ENCODE measurements at places on chromosomes 2 and 18.

GRCh38 chr18:34643989-34644388 lies 66.1 kb upstream of the DTNA start:
- DNase-seq: peak; percentile 28

DNA sequence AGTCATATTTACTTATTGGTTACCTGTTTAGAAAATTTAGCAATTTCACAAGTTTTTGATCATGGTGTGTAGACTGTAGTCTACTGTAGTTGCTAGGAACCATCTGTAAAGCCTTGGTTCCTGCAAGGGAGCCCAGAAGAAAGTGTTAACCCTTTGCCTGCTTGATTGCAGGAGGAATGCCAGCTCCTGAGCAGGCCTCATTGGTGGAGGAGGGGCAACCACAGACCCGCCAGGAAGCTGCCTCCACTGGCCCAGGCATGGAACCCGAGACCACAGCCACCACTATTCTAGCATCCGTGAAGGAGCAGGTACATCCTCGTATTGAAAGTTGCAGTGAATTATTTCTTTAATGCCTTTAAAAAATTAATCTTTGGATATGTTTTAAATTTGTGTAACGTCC lies 76.3 kb downstream of the PKP4 start:
- DNase-seq: no peak

DNA sequence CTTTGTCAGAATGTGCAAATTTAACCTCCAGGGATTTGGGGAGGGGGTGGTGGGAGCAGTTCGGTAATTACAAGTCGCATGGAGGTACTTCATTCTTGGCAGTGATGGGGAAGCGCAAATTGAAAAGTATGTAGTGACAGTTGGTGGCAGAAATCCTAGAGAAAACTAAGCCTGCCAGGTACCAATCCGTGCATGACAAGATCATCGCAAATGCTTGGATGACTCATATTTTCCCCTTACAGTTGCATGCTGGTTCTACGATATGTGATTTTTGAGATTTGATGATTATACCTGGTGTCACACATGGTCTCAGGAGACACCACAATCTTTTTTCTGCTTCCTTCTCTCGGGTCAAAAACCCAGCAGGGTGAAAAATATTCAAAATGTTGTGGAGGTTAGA lies 479.7 kb upstream of the ID2 start:
- no peak for DNase-seq

DNA sequence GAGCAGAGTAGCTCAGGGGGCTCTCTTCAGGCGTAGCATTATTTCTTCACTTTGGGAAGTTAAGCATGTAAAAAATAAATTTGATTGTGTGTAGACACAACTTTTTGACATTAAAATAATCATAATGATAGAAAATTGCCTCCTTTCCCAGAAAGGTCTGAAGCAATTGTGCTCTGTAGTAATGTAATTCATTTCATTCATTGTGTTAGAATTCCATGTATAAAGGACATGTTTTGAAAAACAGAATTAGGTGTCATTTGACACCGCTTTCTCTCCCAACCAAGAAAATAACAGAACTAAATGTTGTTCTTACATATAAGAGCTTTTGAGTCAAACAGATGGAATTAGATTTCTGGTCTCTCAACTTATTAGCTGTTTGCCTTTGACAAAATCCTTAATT lies 1064.2 kb upstream of the FAM98A start:
- no peak for DNase-seq

- DNase-seq: no peak
Observed at GRCh38 chr2:238916875-238917590, 69.1 kb downstream of the TWIST2 start.

GRCh38 chr2:164964700-164965099 lies 9.4 kb upstream of the SLC38A11 start:
- DNase-seq: no peak

GRCh38 chr2:238422285-238422684 lies 4.4 kb upstream of the ASB1 start:
- DNase-seq: no peak

DNA sequence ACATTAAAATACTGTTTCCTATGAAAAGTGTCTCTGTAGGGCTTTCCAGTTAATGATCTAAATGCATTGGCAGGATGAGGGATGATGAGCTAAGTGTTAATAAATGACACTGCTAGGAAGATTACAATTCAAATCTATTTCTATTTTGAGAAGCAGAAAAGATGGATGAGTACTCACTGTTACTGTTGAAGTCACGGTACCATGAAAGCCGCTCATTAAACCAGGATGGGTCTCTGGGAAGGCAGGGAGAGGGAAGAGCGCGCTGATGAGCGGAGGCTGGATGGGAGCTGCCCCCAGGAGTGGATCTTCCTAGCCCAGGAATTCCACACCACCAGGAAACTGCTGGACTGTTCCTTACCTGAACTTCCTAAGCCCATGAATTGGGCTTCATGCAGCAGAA lies 27.1 kb upstream of the TXNDC2 start:
- no peak for DNase-seq

- no peak for DNase-seq
Observed at GRCh38 chr2:230575642-230576324, 136.9 kb upstream of the CAB39 start.

GRCh38 chr2:72840066-72840465 lies 14.2 kb upstream of the EXOC6B start:
- no peak for DNase-seq

DNA sequence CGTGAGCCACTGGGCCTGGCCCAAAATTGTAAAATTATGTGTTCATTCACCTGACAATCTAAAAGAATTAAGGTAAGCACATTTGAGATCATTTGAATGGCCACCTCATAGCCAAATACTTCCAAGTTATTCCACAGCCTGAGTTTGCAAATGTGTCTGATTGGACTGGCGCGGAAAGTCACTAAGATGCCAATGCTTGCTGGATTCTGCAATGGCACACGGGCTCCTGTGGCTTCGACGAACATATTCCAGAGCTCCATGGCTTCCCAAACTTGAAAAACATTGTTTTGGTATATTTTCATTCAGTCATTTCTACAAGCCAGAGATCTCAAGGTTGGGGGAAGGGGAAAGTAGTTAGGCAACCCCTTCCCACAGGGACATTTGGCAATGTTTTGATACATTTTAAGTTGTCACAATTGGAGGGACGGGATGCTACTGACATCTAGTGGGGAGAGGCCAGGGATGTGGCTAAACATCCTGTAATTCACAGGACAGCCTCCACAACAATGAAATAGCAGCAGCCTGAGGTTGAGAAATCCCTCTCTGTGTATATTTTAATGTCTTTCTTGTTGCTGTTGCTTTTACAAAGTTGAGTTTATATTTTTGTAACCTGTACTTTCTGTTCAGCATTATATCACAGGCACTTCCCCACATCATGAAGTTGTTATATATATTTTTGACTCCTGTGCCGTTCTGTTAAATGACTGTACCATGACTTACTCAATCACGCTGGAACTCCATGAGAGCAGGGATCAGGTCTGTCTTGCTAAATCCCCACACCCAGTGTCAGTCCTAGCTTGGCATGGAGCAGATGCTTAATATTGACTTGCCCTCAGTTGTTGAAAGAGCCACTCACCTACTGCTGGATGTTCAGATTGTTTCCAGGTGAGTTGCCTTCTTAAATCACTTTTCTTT lies 56.9 kb downstream of the COL4A4 start:
- DNase-seq: peak; percentile 41

DNA sequence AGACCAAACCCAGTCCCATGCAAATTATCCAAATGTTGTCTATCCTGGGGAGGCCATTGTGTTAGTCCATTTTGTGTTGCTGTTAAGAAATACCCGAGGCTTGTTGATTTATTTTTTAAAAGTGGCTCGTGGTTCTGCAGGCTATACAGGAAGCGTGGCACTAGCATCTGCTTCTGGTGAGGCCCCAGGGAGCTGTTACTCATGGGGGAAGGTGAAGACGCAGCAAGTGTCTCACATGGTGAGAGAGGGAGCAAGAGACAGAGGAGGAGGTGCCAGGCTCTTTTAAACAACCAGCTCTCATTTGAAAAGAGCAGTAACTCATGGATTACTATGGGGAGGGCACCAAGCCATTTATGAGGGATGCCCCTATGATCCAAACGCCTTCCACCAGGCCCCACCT lies 80.3 kb upstream of the ARL4C start:
- no peak for DNase-seq

GRCh38 chr2:109406301-109406700 lies 207.5 kb downstream of the SEPTIN10 start:
- DNase-seq: no peak

DNA sequence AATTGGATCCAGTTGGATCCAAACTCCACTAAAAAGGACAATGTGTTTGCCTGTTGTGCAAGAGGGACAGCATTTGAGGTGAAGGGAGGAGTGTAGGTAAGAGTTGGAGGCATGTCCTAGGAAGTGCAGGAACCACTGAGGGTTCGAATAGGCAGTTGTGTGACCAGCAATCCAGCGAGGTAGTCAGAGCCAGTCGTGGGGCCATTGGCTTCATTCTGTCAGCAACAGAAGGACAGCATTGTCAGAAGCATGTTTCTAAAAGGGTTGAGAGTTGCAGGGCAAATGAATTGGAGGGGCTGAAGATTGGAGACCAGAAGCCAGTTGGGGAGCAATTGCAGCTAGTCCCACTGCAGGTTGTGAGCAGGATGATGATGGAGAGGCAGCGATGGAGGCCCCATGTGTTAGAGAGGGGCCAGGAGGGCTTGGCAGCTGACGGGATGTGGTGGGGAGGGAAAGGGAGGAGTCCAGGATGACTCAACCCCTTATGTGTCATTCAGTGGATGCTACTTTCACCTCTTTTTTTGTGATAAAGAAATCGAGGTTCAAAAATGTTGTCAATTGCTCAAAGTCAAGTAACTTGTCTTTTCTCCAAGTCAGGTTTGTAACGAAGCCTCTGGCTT lies 96.7 kb upstream of the SIX3 start:
- DNase-seq: no peak

DNA sequence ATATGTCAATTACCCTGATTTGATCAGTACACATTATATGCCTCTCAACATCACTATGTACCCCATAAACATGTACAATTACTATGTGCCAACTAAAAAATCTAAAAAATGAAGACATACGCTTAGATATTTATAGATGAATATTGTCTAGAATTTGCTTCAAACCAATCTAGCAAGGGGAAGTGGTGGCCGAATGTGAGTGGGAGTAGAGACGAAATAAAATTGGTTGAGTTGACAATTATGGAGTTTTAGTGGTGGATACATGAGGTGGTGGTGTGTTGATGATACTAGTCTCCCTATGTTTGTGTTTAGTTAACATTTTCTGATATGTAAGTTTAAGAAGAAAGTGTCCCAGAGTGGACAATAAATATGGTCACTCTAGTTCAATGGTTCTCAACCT lies 49.0 kb downstream of the SDC1 start:
- no peak for DNase-seq

GRCh38 chr18:28152354-28152753 lies 24.6 kb downstream of the CDH2 start:
- DNase-seq: peak; percentile 69

DNA sequence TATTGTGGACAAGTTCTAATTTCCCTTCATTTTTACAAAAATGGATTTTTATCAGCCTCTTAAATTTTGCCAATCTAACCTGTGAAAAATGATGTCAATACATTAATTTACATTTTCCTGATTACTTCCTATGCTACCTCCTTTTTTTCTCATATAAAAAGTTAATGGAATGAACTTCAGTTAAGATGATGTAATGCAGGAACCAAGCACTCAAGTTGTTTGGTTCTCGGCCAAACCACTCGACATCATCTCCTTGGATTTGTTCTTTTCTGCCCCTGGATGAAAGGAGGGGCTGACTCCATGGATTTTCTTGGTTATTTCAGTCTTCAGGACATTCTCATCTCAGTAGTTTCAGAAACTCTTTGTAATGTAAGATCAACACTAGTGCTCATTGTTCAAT lies 253.1 kb upstream of the NXPH2 start:
- no peak for DNase-seq

- DNase-seq: no peak
Observed at GRCh38 chr18:9333441-9334328, 888 bp upstream of the TWSG1 start.

- DNase-seq: no peak
Observed at GRCh38 chr18:59139291-59139614, 431 bp upstream of the SEC11C start.

DNA sequence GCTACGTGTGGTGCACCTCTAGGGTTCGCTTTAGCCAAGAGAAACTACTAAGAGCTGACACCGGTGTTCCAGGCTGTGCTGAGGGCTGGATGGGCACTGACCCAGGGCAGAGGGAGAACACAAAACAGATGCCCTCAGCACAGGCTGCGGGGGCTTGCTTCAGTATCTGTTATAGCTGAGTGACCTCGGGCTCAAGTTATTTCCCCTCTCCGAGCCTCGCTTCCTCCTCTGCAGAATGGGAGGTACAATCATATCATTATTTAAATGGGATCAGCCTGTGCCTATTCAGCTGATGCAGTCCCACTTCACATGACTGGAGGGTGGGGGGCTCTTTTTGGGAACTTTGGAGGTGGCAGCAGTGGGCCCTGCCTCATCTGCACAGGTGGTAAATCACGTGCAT lies 156.1 kb upstream of the APCDD1 start:
- DNase-seq: no peak

GRCh38 chr2:14015113-14015630 lies 617.3 kb upstream of the LRATD1 start:
- no peak for DNase-seq

- peak; percentile 12 for DNase-seq
Observed at GRCh38 chr2:104583811-104584210, 270.1 kb upstream of the POU3F3 start.

- DNase-seq: no peak
Observed at GRCh38 chr2:63081404-63081803, 30.8 kb downstream of the OTX1 start.

DNA sequence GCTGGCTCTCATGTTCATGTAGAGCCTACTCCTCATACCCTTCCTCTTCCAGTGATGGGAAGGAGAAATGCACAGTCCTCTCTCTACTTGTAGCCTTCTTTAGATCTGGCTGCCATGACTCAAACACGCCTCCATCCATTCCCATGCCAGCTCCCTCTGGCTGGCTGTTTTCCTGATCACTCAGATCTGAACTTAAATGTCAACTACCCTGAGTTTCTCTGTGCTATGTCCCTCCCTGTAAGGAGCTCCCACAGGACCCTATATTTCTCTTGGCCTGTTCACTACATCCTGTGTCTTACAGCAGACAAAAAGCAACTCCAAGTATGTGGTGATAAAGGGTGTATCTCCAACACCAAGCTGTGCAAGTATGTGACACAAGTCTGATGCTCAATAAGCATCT lies 152.4 kb downstream of the TCF4 start:
- no peak for DNase-seq

DNA sequence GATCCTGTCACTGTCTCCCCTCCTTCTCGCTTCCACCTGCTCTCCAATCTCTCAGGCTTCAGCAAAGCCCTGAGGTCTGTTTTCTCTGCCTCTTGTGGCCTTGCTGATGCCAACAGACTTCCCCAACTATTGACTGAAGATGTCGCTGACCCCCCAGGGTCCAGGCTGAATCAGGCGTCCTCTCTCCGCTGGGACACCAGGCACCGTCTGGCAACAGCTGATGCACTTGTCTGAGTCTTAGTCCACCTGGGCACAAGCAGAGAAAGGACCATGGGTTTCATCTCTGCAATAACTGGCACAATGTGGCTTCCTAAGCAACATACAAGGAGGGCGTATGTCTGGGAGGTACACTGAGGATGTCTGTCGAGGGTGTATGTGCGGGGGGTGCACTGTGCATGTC lies 248.7 kb upstream of the MYT1L start:
- DNase-seq: no peak

- DNase-seq: no peak
Observed at GRCh38 chr2:118122594-118123281, 34.5 kb downstream of the INSIG2 start.
